ENCODE measurements at places on chromosomes 11 and 22.

DNA sequence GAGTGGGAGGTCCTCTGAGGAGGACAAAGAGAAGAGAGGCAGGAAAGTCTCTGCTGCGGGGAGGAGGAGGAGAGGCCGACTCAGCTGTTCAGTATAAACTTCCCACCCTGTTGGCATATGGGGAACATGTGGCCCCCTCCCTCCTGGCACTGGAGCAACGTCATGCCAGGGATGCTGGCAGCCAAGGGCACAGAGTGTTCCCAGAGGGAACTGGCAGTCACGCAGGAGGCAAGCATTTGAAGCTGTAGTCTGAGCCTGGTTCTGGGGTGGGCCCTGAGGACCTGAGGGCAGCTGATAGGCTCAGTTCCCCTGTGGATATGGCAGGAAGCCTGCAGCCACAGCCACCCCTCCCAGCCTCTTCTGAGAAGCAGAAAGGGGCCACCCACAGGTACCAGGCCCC is 67.1 kb upstream of the TSPAN18 start:
- DNase-seq: no peak

DNA sequence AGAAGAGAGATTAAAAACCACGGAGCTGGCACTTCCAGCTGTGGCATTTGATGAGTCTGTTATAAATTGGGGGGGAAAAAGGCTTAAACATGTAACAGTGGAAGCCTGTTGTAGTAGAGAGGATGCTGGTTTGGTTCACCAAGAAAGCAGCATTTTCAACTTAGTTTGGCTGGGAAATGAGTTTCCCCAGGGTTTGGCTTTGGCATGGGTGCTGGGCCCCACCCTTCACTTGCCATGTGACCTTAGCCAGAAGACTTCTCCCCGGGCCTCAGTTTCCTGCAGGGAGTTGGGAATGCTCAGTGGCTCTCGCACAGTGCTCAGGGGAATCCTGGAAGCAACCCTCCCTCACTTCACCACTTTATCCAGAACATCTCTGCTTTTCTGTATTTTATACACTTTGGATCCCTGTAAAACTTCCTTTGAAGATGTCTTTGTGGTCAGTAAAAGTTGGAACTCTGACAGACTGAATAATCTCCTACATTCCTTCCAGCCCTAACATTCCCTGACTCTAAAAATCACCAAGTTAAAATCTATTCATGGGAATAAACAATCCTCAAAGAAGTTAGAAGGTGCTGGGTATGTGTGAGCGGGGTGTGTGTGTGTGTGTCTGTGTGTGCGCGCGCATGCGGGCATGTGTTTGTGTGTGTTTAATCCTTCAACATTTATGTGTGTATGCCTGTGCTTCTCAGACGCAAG is 166.0 kb downstream of the TENM4 start:
- no peak for DNase-seq

DNA sequence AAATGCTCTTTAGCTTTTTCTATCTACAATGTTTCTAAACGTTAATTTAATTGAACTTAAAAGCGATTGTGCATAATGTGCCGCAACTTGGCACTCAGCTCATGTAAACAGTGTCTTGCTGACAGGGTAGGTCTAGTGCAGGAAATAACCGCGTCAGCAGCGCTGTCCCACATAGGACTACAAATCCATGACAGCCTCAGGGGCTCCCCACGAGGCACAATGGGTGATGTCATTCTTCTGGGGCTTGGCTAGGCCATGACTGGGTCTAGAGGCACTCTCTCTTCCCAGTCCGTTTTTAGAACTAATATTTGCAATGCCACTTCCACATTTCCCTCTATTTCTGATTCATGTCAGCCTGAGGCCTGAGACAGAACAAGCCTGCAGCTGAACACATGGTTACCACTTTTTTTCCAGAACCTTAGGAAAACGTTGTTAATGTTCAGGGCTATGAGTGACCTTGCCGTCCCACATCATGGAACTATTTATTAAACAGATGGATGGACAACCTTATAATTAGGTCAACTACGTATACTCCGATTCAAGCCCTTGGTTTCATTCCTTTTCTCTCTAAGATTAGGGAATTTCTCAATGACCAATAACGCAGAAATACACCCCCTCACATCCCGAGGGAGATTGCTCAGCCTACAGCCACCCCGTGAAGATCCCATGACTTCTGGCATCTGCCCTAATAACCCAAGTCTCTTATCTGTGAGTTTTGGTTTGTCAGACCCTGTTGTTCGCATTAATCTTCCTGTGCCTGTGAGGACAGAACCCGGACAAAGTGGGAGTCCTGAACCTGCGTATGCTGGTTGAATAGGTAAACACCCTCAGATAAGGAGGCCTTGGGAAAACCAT is 19.4 kb upstream of the SNX32 start:
- DNase-seq: no peak

- no peak for DNase-seq
These were observed 35.9 kb downstream of the MYO18B start for GRCh38 chr22:25777870-25778269.

DNA sequence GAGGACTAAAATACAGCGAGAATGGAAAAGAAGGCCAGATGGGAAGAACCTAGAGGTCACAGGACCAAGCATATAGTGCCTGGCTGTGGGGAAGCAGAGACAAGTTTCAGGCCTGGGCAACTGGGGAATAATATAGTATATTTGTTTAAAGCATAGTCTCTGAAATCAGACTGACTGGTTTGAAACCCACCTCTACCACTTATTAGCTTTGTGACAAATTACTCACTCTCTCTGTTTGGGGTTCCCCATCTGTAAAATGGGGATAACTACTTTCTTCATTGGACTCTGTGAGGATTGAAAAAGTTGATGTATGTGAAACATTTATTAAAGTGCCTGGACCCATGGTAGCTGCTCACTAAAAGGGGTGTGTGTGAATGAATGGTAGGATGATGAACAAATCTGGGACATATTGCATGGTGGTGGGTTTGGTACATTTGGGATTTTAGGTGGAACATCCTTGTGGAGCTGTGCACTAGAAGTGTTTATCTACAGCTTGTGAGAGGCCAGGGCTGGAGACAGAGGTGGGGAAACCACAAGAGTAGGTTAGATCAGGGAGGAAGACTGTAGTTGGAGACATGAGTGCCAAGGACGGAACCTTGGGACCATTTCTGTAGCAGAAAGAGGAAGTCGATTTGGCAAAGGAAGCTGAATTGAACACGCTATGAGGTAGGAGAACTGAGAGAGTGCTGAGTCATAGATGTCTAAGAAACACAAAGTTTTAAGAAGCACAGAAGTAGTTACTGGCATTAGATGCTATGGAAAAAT is 52.6 kb downstream of the SWAP70 start:
- DNase-seq: no peak

GRCh38 chr11:80321786-80322185 is 881.0 kb upstream of the TENM4 start:
- DNase-seq: no peak

DNA sequence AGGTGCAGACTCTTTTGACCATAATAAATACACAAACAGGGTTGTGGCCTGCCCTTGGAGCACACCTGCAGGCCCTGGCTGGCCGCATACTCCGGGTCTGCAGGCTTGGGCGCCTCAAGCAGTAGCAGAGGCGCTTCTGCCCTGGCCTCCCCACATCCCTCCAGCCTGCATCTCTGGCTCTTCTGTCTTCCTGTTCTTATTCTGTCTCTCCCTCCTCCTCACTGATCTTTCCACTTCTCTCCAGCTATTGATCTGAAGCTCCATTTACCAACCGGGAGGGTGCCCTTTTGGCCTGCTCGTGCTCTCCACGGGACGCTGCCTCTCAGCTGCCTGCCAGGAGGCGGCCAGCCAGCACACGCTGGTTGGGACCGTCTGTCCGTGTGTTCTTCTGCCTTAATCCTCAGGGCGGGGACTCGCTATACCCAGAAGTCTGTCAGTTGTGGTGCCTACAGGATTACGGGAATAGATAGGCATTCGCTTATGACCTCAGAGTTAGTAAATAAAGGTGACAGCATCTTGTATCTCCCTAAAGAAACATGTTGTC is 5.2 kb downstream of the UPB1 start:
- DNase-seq: no peak

GRCh38 chr11:104146943-104147342 is 17.0 kb downstream of the PDGFD start:
- DNase-seq: no peak

DNA sequence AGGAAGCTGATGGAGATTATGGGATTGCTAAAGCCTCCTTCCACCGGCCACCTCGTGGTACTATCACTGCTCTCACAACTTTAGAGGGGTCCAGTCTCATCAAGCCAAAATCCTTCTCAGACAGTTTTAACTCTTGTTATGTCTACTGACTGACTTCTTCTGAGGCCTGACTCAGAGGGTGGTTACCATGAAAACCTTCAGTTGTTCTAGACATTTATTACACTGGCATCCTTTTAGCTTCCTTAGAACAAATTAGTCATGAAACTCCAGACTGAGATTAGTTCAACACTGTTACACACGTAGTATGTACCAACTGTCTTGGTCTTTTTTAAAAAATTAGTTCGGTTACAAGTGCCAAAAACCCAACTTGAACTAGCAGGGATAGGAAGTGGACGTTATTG is 7.5 kb downstream of the DIXDC1 start:
- DNase-seq: no peak
